Epithelial cell of alveolus of lung (primary cell): ENCODE measurements at places on chromosomes 12 and 14. TPM values are rescaled to one million over a fixed set of nuclear protein-coding genes. Genes with fewer than 3 reads are reported as not detected.

The NGB gene
- not detected in 2 replicates for total RNA-seq

The OTOGL gene
- under 0.01 TPM in 1 of 2 replicates, not detected in the other for total RNA-seq

The KTN1 gene
- 45.0 and 63.4 TPM in 2 replicates for total RNA-seq

The VRTN gene
- total RNA-seq: not detected in 2 replicates

The ACRBP gene
- 0.13 and 0.72 TPM in 2 replicates for total RNA-seq

The CLEC14A gene
- 3.4 and 8.1 TPM in 2 replicates for total RNA-seq

The EIF2S3B gene
- 0.78 and 1.3 TPM in 2 replicates for total RNA-seq

The SLC25A47 gene
- total RNA-seq: 0.48 TPM in 1 of 2 replicates, not detected in the other

The SDR9C7 gene
- 0.08 TPM in 1 of 2 replicates, not detected in the other for total RNA-seq

The MIP gene
- not detected in 2 replicates for total RNA-seq

The TAS2R10 gene
- 0.40 TPM in 1 of 2 replicates, not detected in the other for total RNA-seq

The YEATS4 gene
- total RNA-seq: 11.2 and 15.4 TPM in 2 replicates

The SMAGP gene
- total RNA-seq: 6.6 and 26.0 TPM in 2 replicates

The KRT86 gene
- not detected in 2 replicates for total RNA-seq

The PRH2 gene
- 0.13 and 0.48 TPM in 2 replicates for total RNA-seq
